ENCODE measurements at places on chromosomes 2 and 18. TPM values are rescaled to one million over a fixed set of nuclear protein-coding genes. Genes with fewer than 3 reads are reported as not detected.

GRCh38 chr2:23578964-23579671 lies 194.1 kb downstream of the KLHL29 start:
- DNase-seq, result no peak

GRCh38 chr2:148814860-148815419 lies 60.1 kb upstream of the KIF5C start:
- DNase-seq, result no peak

GRCh38 chr2:225573603-225574002 lies 174.1 kb downstream of the NYAP2 start:
- no peak for DNase-seq

GRCh38 chr2:27441958-27442919 lies at the start of gene KRTCAP3:
Gene KRTCAP3 (plus strand): TSS chr2:27442381. CDS start chr2:27442413, 32 bp downstream.
- no peak for DNase-seq

DNA sequence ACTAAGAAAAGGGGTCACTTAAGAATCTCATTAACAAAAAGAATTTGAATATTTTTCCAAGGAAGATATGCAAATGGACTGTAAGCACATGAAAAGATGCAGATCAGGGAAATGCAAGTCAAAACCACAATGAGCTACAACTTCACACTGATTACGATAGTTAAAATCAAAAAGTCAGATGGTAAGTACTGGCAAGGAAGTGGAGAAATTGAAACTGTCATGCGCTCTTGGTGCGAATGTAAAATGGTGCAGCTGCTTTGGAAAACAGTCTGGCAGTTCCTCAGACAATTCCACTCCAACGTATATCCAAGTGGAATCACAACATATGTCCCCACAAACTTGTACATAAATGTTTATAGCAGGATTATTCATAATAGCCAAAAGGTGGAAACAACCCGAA lies 81.4 kb downstream of the MSH2 start:
- DNase-seq, result no peak

- no peak for DNase-seq
These were observed 184.0 kb downstream of the KCNE4 start for GRCh38 chr2:223235986-223236385.

CTAGE1 gene
- not detected for polyA plus RNA-seq

CEBPZ gene
- 16.9 TPM for polyA plus RNA-seq

EFHD1 gene
- not detected for polyA plus RNA-seq

DNA sequence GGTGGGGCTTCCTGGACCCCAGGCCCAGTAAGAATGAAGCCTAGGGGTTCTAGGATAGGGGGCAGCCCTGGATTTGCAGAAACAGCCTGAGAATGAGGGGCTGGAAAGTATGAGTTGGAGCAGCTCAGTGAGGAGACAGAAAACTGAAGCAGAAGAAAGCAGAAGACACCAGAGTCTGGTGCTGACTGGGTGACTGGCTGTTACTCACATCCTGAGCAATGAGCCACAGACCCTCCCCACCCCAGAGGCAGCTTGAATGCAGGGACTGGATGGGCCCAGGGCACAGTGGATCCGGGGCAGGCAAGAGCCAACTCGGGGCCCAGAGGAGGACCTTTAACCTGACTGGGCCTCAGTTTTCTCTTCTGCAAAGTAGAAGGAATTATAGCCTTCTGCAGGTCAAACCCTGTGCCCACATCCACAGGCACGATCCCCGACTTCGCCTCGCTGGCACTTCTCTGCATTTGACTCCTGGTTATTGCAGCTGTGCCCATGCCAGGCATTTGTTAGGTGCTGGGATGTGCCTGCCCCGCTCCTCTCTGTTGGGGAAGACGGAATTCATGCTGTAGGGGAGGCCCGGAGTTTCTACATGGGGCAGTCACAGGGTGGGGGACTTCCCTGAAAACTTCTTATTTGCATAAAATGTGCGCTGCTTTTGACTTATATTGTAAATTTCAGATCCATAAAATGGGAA lies 8.5 kb downstream of the STEAP3 start:
- DNase-seq, result no peak

DNA sequence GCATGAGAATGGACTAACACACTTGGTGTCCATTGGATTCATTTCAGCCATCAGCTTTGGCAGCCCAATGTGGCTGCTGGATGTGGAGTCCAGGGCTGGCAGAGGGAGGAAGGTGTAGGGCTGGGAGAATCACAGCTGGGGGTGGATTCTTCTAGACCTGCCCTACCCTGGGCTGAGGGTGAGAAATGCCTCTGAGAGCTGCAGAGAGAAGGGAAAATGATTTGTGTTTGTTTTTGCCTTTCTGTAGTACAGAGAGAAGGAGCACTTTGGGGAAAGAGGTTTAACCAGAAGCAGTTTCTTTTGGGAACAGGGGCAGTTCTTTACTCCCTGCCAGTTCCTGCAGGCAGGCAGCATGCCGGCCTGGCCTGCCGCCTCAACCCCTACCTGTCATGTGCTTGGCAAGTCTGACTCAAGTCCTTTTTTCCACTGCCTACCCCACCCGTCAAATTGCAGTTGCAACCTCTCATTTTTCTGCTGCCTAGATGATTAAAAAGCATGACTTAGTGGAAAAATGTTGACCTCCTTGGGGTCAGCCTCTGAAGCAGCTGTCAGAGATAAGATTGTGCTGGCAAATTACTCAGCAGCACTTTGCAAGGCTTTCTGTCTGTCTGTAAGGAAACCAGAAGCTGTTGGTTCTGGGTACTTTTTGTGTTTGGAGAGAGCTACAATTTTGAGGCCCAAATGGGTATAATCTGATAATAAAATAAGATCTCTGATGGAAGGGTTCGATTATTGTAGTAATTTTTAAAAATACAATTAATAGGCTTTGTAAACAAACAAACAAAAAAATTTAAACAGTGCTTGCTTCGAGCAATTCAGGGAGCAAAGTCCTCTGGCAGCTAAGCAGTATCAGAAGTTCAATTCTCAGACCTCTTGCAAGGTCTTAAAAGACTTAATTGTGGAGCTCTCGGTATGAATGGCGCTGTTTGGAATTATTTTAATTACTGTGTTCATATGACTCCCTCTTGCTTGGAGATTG lies 21.7 kb downstream of the LBH start:
- no peak for DNase-seq

GRCh38 chr2:67858886-67859285 lies 203.9 kb downstream of the C1D start:
- DNase-seq, result no peak

GRCh38 chr18:78972385-78972918 lies 7.2 kb upstream of the SALL3 start:
- no peak for DNase-seq

ALLC gene
- not detected for polyA plus RNA-seq

DNA sequence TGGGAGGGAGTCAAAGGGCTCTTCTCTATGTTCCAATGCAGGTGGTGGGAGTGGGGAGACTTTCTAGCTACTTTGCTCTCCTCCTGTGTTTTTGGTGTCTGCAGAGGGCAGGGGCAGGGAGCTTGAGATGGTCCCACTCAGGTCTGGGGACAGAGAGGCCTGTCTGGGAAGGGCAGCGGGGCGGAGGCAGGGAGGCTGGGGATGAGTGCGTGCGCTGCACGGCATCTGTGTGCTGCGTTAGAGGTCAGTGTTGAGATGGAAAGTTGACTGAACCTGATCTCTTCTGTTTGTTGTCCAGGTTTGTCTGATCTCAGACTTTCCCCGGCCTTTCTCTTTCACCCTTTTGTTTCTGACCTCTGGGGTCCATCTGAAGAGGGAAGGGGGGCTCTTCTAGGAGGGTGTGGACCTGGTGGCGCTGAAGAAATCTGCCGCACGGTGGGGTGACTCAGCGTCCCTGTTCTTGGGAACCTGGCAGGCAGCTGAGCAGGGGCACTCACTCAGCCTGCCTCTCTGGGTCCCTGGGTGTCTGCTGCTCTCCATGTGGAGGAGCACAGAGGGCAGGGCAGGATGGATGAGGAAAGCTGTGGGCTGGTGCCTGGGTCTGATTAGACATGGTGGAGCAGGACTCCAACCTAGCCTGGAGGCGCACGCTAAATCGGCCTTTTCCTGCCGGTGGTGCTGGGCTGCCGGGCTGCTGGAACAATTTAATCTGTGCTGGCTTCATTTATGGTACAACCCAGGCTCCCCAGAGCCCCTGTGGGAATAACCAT lies 24.1 kb downstream of the IGFBP2 start:
- DNase-seq, result no peak

DNA sequence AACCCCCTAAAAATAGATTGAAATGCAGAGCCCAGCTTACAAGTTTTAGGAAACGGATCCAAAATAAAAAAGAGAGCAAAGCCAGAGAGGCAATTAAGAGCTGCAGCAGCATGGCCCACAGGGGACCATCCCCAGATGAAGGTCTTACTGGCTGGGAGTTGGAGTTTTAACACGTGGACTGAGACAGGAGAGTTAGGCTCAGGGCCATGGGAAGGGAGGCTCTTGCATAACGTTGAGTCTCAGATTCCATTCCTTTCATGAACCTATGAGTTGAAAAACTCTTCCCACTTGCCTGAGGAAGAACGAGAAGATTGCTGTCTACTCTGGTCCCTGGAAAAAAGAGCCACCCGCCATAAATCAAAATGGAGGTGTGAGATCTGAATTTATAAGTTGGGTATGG lies 101.8 kb upstream of the NDUFV2 start:
- DNase-seq, result no peak

GRCh38 chr2:1557467-1557820 lies 144.2 kb downstream of the TPO start:
- DNase-seq, result no peak

Measured in keratinocyte (primary cell).